ENCODE measurements at places on chromosomes 3 and 15.

GRCh38 chr3:67635806-67636205 is 18.6 kb downstream of the SUCLG2 start:
- no peak for DNase-seq

GRCh38 chr15:60949039-60949977 is 279.8 kb downstream of the RORA start:
- no peak for DNase-seq

GRCh38 chr3:16179261-16179660 is 4.8 kb downstream of the GALNT15 start:
- DNase-seq: no peak

GRCh38 chr15:55420171-55420866 is 12.0 kb downstream of the PIERCE2 start:
- no peak for DNase-seq

DNA sequence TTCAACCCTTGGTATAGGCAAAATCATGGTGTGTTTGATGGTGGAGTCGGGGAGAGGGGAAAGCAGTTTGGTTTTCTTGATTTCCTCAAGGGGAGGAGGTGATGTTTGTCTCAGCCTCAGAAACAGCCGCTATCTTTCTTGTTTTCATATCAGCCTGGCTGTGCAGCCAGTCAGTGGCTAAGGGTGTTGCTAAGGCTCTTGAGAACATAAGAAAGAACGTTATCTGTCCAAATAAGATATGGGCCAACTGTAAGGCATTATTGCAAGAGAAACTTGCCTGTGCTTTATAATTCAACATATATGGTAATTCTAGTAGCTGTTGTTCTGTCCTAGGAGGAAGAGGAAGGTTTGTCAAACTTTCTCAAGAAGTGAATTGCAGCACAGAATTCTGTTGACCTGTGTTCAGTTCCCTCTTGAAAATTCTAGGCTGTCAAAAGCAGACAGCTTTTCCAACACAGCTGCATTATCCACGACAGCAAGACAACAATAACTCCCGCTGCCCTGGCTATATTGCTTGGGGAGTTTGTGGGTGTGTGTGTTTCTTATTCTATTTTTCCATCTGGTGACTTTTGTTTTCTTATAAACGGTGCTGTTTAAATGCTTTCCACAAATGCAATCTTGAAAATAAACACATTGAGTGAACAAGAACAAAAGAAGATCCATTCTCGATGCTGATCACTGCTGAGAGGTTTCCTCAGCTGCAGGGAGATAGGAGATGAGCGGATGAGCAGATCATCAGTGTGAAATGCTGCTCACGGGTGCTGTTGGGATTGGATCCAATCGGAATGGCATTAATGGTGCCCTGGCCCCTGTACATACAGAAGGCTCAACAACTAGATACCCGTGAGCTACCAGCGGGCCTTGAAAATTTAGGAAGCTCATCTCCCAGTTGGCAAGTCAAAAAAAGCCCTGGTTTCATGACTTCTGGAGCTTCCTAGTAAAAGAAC is 90.8 kb upstream of the TNFAIP8L3 start:
- DNase-seq: no peak

- DNase-seq: no peak
Measured at GRCh38 chr3:112639455-112640225, 1.3 kb downstream of the CCDC80 start.

- no peak for DNase-seq
Measured at GRCh38 chr3:57803647-57804081, 47.6 kb downstream of the SLMAP start.

- peak; percentile 53 for DNase-seq
Measured at GRCh38 chr3:143120716-143121240, 1.2 kb downstream of the CHST2 start.

DNA sequence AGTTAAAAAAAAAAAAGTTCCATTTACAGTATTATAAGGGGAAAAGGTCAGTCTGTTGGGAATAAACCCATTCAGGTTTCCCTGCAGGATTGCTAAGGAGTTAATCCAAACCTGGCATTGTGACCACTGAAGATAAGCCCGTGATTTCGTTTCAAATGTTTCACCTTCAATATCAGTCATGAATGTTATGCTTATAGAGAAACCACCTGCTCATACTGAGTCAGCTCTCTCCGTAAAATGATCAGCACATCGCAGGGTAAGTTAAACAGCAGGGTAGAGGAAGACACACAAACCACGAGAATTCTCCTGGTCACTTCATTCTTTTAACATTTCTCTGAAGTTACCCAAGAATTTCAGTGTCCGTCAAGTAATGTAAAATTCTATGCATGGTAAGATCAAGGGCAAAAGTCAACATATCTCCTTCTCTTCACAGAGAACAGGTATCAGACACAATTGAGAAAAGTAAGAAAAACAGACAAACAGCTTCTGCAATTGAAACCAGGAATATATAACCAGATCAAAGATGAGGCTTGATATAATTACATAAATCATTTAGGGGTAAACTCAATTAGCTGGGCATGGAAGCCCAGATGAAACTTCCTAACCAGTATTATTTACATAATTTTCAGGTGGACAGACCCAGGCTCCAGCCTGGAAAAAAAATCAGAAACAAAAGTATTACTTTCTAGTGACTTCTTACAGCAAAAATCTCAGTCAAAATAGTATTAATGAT is 67.6 kb upstream of the ARHGEF3 start:
- no peak for DNase-seq

- no peak for DNase-seq
Measured at GRCh38 chr3:64915778-64916177, 228.0 kb upstream of the ADAMTS9 start.

GRCh38 chr15:99914723-99915122 is 181.5 kb upstream of the LYSMD4 start:
- no peak for DNase-seq

DNA sequence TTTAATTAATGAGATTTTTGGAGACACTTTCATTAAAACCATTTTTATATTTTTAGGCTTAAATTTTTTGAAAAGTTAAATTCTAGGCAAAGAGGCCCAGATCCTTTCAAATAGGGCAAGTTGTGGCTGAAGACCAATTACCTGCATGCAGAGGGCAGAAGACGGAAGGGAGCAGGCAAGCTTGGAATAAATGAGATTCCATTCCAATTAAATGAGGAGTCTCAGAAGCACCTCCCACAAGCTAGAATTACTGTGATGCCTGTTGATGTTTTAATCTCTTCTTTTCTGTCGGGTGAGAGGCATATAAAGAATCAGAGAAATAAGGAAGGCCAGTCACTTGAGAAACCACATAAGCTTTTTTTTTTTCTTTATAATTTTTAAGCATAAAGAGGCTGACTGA is 46.8 kb downstream of the KBTBD8 start:
- no peak for DNase-seq

- no peak for DNase-seq
Measured at GRCh38 chr3:46990573-46991374, 11.3 kb downstream of the NBEAL2 start.

- DNase-seq: no peak
Measured at GRCh38 chr3:128853826-128854225, 25.6 kb upstream of the ACAD9 start.

DNA sequence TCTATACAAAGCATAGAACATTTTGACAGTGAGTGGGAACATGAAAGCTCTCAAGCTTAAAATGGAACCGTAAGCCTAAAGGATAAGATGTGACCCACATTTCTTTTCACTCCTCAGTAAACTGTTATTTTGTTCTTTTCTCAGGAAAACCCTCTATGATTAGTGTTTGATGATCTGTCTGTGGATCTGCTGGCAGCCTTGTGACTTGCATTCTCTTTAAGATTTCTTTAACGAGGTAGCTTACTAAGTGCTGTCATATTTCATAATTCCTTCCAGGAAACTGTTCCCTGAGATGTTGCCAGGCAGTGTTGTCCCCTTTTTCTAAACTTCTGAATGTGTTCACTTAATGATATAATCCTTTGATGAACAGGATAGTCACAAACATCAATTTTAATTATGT is 167.6 kb downstream of the PYDC2 start:
- DNase-seq: no peak

- DNase-seq: no peak
Measured at GRCh38 chr3:46981932-46982471, 2.5 kb downstream of the NBEAL2 start.

GRCh38 chr3:127484601-127485388 is 105.7 kb downstream of the TPRA1 start:
- DNase-seq: no peak

DNA sequence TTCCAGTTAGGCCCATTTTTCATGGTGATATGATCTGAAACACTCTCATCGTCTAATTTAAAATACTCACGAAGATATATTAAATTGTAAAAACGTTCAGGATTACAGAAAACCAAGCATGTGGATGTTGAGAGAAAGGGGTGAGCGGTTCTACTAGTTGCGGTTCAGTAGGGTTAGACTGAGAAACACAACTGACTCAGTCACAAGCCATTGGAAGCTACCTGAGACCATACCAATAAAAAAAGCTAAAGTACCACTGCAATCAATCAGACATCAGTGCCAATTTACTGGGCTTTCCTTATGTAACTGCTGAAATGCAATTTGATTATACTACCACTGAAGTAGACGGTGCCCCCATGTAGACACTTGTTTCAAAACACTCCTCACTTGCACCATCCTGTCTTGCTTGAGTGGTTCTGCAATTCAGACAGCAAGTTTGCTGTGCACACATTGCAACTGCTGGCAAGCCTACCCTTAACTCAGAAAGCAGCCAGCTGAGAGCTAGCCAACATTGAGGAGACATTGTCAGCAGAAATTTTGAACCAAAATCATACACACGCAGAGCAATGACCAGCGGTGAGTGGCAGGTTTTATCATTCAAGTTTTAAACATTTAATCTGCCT is 368.7 kb upstream of the ARHGEF26 start:
- no peak for DNase-seq

GRCh38 chr3:125108833-125109535 is 53.2 kb upstream of the HEG1 start:
- DNase-seq: no peak

- DNase-seq: no peak
Measured at GRCh38 chr15:63403254-63403945, 21.8 kb upstream of the CA12 start.

DNA sequence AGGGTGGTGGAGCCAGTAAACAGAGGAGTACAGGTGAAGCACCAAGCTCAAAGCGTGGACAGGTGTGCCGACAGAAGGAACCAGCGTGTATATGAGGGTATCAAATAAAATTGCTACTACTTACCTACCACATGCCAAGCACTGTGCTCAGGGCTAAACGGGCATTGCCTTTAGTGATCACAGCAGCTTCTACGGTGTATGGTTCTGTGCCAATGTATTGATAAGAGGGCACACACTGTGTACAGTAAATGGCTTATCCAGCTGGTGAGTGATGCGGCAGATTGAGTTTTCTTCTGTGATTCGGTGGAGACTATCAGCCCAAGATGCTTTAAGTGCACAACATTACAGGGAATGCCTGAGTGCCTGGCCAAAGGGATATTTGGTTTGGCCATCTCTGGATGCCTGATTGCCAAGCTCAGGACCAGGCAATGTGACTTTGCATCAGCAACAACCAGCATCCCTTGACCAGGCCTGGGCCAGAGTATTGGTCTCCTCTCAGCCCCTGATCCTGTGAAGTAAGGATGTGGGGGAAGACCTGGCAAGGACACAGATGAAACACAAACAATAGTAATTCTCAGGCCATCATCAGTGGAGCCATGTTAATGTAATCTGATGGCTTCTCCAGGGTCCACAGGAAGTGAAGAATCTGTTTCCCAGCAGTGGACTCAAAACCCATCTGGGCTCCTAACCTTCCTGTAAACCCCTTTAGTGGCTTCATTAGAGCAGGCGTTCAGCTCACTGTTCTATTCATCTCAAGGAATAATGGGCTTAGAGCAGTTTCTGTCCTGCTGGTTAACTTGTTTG is 14.1 kb downstream of the STARD5 start:
- DNase-seq: no peak

DNA sequence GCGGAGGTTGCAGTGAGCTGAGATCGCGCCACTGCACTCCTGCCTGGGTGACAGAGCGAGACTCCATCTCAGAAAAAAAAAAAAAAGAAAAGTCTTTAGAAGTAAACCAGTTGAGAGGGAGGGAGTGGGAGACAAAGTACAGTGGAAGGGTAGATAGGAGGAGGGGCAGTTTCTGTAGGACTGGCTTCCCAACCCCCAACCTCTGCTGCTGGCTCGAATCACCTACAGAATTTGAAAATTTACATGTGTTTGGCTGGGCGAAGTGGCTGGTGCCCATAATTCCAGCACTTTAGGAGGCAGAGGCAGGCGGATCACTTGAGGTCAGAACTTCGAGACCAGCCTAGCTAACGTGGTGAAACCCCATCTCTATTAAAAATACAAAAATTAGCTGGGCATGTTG is 24.1 kb upstream of the SEMA4B start:
- DNase-seq: no peak

DNA sequence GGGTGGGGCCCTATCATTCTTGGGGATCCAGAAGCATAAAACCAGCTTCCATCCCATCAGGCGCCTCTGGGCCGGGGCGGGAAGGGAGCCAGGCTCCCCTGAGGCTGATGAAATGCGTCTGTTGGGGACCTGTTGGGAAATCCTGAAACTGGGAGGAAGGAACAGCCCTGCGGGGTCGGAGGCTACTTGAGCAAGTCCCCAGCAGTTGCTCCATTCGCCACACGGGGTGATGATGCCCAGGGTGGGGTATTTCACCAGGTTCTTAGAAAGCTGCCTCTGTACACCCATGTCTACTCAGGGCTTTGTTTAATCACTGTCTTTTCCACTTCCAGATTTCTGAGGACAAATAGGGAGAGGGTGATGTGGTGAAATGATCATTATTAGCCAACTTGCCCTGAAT is 25.4 kb upstream of the TSEN2 start:
- no peak for DNase-seq

DNA sequence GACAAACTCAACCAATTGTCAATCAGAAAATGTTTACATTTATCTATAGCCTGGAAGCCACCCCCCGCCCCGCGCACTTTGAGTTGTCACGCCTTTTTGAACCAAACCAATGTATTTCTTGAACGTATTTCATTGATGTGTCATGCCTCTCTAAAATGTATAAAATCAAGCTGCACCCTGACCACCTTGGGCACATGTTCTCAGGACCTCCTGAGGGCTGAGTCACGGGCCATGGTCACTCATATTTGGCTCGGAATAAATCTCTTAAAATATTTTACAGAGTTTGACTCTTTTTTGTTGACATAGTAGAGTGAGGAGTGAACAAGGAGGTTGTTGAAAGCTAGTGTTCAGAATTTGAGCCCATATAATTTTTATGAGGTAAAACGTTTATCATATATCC is 6.5 kb downstream of the MCTP2 start:
- DNase-seq: no peak

GRCh38 chr15:77641999-77642398 is 9.3 kb upstream of the LINGO1 start:
- DNase-seq: no peak
